Epithelial cell of proximal tubule (primary cell): ENCODE measurements at places on chromosomes 4 and X. TPM values are rescaled to one million over a fixed set of nuclear protein-coding genes. Genes with fewer than 3 reads are reported as not detected.

NEK1 gene
- 5.9 and 8.0 TPM in 2 replicates for total RNA-seq

MMAA gene
- total RNA-seq: 5.6 and 7.1 TPM in 2 replicates

DNA sequence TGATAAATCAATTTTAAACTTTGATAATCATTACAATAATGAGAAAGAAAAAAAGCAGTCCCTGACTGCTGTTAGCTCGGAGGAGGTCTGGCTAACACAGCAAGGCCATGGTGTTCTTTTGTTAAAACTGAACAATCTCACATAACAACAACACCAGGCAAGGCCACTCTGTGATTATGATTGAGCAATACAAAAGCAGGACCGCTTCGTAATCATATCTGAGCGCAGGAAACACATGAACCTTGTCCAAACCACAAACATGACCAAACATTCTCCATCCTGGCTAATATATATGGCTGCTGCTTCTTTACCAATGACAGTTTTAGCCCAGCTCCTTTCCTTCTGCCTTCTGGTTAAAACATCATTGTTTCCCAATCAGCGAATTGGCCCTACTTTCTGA, 76.8 kb upstream of the DDX53 start:
- DNase-seq: no peak

GRCh38 chr4:36230534-36230933, 13.8 kb downstream of the ARAP2 start:
- no peak for DNase-seq

DNA sequence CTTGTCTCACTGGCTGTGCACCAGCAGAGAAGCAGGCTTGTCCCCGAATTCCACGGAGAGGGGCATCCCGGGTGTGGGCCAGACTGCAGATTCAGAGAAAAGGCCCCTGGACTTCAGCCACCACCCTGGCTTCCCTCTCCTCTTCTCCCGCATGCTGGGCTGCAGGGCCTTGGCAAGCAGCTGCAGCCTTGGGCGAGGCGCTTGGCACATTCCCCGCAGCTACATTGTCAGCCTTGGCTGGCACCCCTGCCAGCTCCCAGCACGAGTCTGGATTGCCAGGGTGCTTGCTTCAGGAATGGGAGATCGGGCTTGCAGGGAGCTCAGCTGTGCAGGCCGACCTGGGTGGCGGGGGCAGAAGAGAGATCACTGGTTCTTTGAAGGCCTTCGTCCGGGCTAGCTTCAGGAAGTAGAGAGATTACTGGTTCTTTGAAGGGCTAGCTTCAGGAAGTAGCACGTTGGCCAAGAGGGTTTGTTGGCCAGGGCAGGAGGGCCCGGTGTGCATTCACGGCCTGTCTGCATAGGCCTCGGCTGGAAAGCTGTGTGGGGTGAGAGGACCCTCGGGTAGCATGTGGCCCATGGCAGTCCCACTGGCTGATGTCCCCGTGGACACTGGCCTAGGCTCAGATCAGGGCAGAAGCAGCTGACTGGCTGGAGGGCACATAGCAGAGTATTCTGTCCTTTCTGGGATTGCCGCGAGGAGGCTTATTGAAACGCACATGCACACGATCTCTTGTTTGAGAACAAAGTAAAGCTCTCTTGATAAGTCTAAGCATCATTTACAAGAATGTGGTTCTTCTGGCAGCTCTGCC, 2.7 kb downstream of the ABCD1 start:
- no peak for DNase-seq

GRCh38 chrX:39676434-39676833, 421.3 kb downstream of the BCOR start:
- no peak for DNase-seq

- no peak for DNase-seq
Observed at GRCh38 chr4:86928400-86929255, 6.2 kb upstream of the AFF1 start.

DNA sequence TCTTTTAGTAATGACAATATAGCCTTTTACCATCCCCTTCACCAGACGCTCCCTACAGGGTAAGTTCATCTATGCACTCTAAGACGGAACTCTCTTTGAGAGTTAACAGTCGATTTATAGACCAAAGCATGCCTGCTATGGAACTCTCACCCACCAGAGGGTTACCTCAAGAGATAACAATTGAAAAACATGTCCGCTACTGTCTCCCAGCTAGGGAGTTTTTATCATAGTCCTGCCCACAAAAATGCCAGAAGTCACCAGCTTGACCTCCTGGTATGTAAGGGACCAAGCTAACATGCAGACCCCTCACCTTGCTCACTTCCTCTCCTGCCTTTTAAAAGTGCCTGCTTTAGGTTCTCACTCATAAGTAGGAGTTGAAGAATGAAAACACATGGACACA, 16.7 kb upstream of the YTHDC1 start:
- no peak for DNase-seq

- no peak for DNase-seq
Observed at GRCh38 chr4:78244705-78245485, 187.8 kb downstream of the FRAS1 start.

DNA sequence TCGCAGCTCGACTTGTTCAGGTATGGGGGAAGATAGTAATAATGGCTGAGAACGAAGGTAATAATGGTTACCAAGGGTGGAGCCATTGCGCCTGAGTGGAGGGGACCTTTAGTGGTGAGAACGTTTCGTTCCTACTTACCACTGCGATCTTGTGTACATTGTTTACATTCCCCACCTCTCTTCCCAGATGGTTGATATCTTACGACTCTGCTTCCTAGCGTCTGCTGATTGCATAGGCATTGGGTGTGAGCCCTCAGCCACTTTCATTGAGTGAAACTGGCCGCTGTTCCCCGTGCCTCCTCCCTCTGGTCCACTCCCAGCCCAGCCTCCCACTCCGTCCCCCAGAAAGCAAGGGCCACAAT, 850 bp downstream of the IGBP1 start:
- DNase-seq: no peak

DNA sequence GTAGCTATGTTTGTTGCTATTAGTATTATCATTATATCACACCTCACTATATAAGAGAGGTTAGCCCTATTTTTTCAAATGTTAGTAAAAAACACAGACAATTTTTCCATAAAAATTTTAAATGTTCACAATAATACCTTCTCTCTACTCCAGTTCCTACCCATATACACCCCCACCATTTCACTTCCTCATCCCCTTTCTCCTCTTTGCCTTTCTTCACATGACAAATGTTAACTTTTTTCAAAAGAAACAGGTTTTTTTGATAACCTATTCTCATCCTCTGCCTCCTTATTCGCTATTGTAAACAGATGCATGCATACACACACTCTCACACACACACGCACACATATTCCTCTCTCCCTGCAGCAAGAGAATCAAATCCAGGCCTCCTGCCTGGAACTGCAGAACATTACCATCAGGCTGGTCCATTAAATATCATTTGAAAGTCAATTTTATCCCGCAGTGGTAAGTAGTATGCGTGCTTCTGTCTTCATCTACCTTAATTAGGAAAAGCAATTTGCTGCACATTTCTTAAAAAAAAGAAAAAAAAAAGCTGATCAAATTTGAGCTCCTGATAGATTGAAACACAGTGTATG, 55.5 kb downstream of the MID1IP1 start:
- DNase-seq: no peak

DNA sequence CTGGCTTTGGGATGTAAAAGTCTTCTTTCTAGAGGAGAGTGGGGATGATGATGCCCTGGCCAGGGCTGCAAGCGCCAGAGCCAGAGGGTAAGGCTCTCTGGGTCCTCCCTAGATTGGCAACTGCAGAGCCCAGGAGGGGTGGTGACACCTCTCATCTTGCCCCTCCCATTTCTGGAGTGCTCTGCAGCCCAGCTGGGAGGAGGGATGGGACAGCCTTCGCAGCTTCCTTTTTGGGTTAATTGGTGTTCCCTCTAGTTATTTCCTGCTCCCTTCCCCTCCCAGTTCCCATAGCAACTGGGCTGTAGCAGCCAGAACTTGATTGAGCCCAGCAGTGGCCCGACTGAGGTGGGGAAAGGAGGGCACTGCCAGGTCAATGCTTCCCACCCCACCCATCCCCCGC, 19.2 kb downstream of the NALF2 start:
- no peak for DNase-seq

- DNase-seq: no peak
Observed at GRCh38 chr4:40516651-40517050, 113.0 kb downstream of the RBM47 start.

GRCh38 chr4:152605641-152606335, 69.9 kb upstream of the FBXW7 start:
- no peak for DNase-seq
